ENCODE measurements at places on chromosomes 12 and 14.

GRCh38 chr14:49447540-49448107 is 138.6 kb downstream of the RPS29 start:
- peak; percentile 11 for DNase-seq

DNA sequence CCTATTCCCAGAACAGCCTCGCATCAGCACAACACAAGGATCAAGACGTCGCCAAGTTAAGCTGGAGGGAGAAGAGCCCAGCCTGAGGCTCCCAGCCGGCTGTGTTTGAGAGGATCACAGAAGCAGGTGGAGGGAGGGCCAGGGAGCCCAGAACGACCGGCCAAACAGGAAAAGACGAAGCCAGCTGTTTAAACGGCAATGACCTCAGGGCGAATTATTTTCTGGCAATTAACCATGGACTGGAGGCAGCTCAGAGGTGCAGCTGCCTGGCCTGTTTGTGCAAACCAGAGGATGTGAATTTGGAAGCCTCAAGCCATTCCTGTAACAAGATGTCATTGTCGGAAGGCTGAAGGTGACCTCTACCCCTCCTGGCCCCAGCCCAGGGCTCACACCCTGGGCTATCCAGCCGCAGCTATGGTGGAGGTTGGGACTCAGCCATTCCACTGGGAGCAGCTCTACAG is 175.8 kb upstream of the PRMT8 start:
- peak; percentile 80 for DNase-seq

GRCh38 chr14:104373055-104373854 is 206.3 kb upstream of the C14orf180 start:
- peak; percentile 92 for DNase-seq

GRCh38 chr12:115650026-115650425 is 627.5 kb downstream of the MED13L start:
- no peak for DNase-seq

- no peak for DNase-seq
These were observed 40.8 kb downstream of the PAX9 start for GRCh38 chr14:36702474-36702873.

DNA sequence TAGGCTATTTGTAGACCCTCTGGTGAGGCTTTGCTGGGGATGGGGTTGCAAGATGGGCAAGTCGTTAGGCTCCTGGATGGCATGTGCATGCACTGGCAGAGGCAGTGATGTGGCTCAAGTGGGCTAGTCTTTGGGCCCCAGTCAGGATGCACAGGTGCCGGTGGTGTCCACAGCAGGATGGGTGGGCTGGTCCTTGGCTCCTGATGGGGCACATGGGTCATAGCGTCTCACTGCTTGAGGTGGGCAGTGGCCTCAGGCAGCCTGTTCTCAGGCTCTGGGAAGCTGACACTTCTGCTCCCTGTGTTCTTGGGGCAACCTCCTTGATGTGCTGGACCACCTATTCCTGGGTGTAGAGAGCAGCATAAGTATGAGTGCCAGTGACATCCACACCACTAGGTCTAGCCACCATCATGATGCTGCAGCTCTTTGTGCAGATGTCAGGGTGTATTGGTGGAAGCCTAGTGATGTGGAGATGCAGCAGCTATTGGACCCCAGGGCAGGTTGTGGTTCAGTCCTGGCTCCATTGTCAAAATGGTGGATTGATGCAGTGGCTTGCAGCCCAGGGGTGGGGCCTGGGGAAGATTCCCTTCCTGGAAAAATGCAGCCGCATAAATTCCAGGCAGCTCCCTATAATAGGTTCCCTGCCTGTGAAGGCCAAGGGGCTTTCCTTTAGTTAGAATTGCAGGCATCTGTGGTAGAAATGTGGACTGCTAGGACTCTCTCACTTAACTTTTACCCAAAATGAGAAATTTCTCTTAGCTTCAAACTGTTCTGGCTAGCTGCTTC is 742.5 kb upstream of the MDGA2 start:
- DNase-seq, result no peak

DNA sequence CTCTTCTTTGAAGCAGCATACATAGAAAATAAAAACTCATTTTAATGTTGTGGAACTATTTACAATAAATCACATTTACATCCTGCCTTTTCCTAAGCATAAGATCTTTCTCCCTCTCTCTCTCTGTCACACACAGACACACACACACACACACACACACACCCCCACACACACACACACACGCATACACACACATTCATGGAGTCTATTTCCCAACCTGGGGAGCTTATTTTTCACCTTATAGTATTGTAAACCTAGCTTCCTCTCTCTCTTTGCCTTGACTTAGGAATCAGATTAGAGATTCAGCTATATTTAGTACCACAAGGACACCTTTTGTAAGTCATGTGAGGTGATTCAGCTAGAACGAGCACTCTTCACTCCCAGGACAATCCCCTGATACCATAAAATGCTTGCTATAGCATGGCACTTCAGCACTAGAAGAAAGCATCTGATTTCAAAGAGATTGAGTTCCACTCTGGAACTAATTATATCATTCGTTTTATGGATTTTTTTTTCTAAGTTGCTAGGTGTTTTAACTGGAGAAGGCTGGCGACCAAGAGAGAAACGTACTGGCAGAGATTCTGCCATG is 23.6 kb downstream of the TMEM30B start:
- peak; percentile 58 for DNase-seq

DNA sequence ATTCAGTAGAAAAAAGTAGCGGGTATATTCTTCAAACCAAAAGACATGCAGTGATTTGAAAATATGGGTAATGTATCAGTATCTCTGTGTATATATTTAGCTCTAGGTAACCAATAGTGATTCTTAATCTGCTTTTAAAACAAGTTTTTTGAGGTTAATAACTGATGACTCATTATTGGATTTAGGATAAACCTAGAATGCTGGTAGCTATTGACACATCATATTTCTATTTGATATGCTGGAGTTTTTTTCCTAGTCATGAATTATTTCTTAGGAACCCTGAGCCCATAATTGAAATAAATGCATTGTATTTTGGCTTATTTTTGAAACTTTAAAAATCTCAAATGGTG is 15.5 kb downstream of the ARF6 start:
- no peak for DNase-seq

GRCh38 chr14:33376510-33376909 is 437.8 kb downstream of the NPAS3 start:
- DNase-seq, result no peak

GRCh38 chr14:34177466-34177865 is 226.6 kb upstream of the EGLN3 start:
- no peak for DNase-seq

- DNase-seq, result no peak
These were observed 39.6 kb upstream of the LIN7A start for GRCh38 chr12:80977346-80977745.

Data from NCI-H345 (cell line).